ENCODE measurements at places on chromosomes 7 and 10.

DNA sequence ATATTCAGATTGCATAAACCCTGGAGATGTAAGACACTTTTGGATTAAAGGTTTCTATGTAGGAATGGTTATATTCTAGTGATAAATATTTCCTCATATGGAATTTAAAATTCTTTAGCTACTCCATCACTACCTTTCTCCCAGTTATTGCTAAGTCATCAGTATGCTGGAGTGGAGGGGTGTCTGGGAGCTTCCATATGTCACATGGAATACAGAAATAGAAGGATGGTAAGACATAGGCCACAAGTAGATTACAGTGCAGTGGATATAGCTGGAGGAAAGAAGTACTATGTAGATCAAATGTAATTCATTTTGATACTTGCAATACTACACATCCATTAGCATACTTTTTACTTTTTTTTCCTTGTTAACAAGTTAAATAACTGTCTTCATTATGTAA is 428.4 kb downstream of the ARL4A start:
- no peak for DNase-seq

DNA sequence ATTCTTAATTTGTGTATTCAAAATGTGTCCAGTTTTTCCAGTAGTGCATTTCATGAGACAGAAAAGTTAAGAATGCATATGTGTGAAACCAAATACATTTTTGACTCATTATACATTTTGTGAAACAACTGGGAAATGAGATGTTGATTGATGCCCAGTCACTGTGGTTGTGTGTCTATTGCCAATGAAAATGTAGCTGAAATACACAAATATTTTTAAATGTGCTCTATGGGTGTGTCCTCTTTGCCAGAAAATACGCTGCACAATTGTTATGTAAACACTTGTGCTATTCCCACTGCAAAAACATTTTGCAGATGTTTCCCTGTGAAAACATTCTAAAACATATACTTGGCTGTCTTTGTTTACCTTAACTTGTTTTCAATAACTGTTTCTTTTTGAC is 395.2 kb downstream of the TFEC start:
- DNase-seq, result no peak

DNA sequence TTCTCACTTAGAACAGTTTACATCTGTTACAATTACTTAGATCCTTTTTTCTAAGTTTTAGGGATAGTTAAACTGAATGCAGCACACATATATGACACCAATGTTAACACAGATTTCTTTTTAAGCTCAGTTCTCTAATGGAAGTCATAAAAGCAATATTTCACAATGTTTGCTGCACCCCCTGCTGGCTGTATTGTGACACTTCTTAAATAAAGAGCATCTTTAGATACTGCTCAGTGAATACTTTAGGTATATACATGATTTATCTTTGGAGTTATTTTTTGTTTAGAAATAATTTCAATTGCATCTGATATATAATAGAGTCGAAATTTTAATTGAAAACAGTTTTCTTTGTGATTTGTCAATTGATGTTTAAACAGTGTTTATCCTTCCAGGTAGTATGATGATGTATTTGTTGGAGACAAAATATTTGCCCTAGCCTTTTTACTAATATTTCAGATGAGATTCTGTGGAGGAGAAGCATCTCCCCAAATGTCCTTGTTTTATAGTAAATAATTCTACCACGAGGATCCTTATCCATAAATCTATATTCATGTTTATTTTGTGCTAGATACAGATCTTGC is 174.4 kb downstream of the ST7 start:
- DNase-seq, result no peak

GRCh38 chr7:36951257-36951697 is 227.0 kb upstream of the AOAH start:
- DNase-seq, result no peak

- no peak for DNase-seq
Measured at GRCh38 chr10:67784474-67784873, 53.5 kb downstream of the DNAJC12 start.

DNA sequence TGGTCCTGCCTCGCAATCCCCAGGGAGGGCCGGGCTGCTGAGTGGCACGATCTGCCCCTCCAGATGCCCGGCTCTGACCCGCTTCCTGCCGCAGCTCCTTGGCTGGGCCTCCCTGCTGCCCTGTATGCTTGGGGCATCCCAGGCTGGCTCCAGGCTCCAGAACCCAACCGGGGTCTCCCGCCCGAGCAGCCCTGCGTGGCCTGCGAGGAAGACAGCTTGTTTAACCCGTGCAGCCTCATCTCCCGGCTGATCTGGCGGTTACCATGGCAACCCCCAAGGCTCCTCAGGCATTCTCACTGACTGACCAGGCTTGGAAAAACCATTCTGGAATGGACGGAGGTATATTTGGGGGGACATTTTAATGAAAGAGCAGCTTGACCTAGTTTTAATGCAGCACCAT is 232.4 kb upstream of the MYO3A start:
- DNase-seq, result no peak

- no peak for DNase-seq
Measured at GRCh38 chr10:96271016-96271815, at the start of gene BLNK. TSS of gene BLNK (minus strand) at chr10:96271569. CDS start at chr10:96271398, 171 bp downstream.

GRCh38 chr7:46744957-46745706 is 824.1 kb upstream of the IGFBP3 start:
- DNase-seq, result no peak

- DNase-seq, result no peak
Measured at GRCh38 chr7:27860800-27861199, 120.8 kb downstream of the TAX1BP1 start.

- no peak for DNase-seq
Measured at GRCh38 chr10:47246406-47247147, 53.4 kb upstream of the GDF10 start.

GRCh38 chr7:44279286-44279685 is 46.1 kb downstream of the CAMK2B start:
- DNase-seq, result peak; percentile 0

GRCh38 chr7:157829491-157829890 is 492.7 kb downstream of the DNAJB6 start:
- DNase-seq, result no peak

GRCh38 chr10:23293145-23293724 is 51.4 kb downstream of the C10orf67 start:
- DNase-seq, result peak; percentile 31

- no peak for DNase-seq
Measured at GRCh38 chr7:155567646-155568332, 21.4 kb upstream of the CNPY1 start.

- DNase-seq, result no peak
Measured at GRCh38 chr7:77450613-77451012, 34.5 kb upstream of the GSAP start.

- peak; percentile 66 for DNase-seq
Measured at GRCh38 chr7:2168615-2169311, 64.0 kb downstream of the MAD1L1 start.

DNA sequence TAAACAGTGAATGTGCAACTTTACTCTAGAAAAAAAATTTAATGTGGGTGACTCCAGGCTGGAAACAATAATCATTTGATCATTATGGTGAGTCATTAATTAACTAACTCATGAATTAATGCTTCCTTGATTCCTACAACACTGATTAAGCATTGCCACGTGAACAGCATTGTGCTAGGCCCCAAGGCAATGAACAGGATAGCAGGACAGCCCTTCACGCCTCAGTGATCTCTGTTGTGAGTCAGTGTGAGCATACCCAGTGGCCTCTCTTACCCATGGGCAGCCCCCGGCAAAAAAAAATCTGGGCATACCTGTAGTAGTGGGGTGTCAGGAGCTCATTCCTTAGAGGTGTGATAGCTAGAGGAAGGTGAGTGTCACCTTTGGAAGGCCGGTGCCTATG is 76.0 kb downstream of the DENND2A start:
- DNase-seq, result peak; percentile 23

DNA sequence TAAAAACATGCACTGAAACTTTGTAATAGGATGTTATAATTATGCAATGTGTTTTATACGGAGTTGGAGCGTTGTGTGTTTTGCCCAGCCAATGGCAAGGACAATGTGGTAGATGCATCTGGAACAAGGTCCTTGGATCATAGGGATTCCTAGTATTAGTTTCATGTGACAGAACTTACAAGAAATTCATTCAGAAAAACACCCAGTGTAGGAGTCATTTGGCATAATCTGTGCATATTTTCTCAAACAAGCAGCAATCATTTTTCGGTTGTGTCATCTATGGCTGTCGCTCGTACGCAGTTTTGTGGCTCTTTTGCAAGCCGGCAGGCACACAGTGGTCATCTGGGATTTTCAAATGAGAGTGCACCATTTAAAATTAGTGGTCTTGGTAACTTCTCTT is 19.8 kb downstream of the CREB5 start:
- no peak for DNase-seq

DNA sequence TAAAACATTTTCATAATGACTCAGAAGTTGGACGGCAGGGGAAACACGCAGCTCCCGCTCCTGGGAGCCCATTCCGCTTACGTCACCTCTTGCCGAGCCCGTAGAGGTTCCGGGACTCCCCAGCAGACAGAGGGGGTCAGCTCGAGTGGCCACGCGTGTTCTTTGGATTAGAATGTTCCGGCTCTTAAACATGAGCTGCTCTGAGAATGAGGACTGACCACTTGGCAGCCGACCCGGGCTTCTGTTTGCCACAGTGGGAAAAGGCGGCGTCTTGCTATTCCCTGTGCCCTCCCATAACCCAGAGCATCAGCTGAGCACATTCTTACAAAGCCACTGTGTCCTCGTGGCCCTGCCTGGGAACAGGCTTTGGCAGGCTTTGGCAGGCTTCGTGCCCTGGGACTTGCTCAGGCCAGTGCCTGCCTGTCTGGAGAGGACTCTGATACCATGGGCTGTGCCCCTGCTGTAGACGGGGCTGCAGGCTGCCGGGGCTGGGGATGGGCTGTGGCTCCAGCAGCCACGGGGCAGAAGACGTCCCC is 40.1 kb downstream of the PFKP start:
- DNase-seq, result no peak

DNA sequence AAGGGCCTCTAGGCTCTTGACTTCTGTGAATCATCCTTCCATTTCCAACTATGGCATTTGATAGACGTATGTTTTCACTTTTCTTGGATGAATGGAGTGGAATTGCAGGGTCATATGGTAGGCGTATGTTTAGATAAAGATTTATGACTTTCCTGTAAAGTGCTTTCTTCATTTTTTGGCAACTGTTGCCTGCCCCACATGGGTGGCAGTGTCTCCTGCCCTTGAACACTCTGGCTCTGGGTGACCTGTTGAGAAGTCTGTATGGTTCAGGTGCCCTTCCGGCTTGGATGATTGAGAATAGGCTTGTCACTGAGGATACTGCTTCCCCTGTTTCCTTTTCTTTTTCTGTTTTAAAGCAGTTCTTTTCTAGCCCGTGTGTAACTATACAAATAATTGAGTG is 23.1 kb downstream of the RET start:
- no peak for DNase-seq

- DNase-seq, result no peak
Measured at GRCh38 chr10:74363727-74364126, 212.7 kb downstream of the ADK start.

- no peak for DNase-seq
Measured at GRCh38 chr7:28977881-28978280, 19.8 kb upstream of the TRIL start.

DNA sequence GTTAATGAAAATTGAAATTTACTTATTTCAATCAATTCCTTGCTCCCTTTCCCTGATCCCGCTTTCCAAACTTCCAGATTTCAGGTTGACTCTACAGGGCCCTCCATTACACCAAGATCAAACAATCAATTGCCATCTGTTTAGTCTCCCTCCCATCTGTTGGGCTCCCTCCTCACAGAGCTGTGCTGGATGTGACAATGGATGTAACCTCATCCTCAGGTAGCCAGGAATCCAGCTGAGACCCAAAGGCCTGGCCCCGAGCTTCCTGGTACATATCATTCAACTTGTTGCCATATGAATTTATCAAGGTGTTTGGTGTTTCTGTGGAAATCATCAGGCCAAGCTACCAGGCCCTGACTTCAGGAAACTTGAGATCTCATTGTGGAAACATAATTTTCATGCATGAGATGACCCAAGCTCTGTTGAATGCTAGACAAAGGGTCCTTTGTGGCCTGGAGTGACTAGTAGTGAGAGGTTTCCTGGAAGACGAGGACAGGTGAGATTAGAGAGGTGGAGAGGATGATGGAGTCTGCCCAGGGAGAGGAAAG is 148.6 kb upstream of the PDE1C start:
- DNase-seq, result no peak

DNA sequence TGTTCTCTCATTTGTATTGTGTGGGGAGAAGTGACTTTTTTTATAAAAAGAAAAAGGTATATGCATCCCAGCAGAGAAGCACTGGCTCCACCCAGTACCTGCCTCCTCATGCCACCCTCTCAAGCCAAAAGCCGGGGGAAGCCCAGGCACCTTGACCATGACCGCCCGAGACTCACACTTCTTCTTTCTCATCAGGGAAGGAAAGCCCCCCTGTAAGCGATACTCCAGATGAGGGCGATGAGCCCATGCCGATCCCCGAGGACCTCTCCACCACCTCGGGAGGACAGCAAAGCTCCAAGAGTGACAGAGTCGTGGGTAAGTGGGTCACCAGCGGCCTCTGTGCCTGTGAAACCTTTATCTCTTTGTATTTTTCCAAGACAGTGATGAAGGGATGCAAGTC is 22.9 kb downstream of the IKZF1 start:
- no peak for DNase-seq

- DNase-seq, result no peak
Measured at GRCh38 chr10:127123626-127124025, 72.8 kb downstream of the INSYN2A start.

GRCh38 chr7:16637379-16637778 is 8.2 kb downstream of the ANKMY2 start:
- no peak for DNase-seq

- no peak for DNase-seq
Measured at GRCh38 chr10:130931256-130931655, 380.3 kb downstream of the TCERG1L start.
